ENCODE measurements at places on chromosomes 4 and X.

DNA sequence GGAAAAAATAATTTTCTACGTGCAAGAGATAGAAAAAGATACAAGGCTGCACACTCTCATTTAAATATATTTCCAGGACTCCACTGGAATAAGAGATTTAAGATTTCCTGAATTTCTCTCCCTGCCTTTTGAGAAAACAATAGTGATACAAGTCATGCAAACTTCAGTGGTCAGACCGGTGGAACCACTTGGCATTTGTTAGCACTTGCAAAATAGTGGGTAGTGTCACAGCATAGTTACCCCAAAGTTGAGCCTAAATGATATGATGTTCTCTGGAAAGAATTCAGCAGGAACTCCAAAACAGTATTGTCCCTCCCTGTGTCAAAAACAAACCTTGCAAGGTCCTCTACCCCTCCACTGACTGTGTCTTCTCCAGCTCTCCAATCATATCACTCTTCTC is 102.3 kb downstream of the ANKRD50 start:
- no peak for DNase-seq

DNA sequence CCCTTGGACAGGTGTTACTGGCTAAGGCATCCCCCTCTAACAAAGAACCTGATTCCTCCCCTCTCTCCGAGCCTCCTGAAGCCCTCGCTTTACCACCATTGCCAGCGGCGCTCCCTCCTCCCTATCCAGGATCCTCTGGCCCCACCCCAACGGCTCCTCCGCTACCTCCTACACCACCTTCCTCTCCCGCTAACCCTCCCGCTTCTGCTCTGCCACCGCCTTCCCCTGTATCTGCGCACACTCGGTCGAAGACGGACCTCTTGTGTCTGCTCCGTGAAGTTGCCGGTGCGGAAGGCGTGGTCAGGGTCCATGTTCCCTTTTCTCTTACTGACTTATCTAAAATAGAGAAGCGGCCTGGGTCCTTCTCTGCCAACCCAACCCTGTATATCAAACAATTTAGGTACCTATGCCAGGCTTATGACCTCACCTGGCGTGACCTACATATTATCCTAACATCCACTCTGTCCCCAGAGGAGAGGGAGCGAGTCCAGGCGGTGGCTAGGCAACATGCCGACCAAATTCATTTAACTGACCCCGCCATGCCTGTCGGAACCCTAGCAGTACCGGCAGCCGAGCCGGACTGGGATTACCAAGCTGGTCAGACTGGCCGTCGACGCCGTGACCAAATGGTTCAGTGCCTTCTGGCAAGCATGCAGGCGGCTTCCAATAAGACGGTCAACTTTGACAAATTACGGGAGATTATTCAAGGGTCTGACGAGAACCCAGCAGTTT is 958.9 kb downstream of the RPA4 start:
- no peak for DNase-seq

GRCh38 chr4:25870081-25870480 is 7.3 kb upstream of the SEL1L3 start:
- no peak for DNase-seq

- DNase-seq, result no peak
Observed at GRCh38 chr4:1661695-1662094, 22.4 kb downstream of the FAM53A start.

DNA sequence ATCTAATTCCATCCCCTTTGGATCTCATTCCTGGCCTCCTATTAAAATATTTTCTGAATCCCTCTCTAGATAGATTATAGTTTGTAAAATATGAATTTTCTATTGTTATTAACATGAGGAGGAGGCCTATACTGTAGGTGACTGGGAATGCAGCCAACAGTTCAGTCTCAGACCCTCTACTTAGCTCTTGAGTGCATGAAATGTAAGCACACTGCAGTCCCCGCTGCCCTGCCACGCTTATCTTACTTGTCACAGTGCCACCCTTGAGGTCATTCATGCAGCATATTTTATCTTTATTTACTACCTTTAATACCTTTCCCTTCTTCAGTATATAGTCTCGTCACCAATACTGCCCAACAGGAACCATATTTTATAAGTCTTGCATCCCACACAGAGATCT is 151.0 kb downstream of the CAMK2D start:
- DNase-seq, result no peak

GRCh38 chr4:74054483-74055047 is 16.1 kb upstream of the CXCL3 start:
- no peak for DNase-seq
